ENCODE measurements at places on chromosomes 1 and 21.

- DNase-seq: no peak
These were observed 30.0 kb downstream of the PRRC2C start for GRCh38 chr1:171515299-171515698.

- DNase-seq: no peak
These were observed 29.3 kb downstream of the IER5 start for GRCh38 chr1:181117648-181118449.

- DNase-seq: no peak
These were observed 27.6 kb downstream of the INPP5B start for GRCh38 chr1:37919277-37919676.

DNA sequence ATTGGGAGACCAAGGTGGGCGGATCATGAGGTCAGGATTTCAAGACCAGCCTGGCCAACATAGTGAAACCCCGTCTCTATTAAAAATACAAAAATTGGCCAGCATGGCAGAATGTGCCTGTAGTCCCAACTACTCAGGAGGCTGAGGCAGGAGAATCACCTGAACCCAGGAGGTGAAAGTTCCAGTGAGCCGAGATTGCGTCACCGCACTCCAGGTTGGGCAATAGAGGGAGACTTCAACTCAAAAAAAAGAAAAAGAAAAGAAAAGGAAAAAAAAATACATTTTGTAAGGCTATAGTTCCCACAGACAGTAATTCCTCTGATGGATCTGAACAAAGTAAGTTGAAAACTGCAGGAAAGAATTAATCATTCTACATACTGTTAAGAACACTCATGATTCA is 48.1 kb upstream of the CD46 start:
- DNase-seq: no peak

DNA sequence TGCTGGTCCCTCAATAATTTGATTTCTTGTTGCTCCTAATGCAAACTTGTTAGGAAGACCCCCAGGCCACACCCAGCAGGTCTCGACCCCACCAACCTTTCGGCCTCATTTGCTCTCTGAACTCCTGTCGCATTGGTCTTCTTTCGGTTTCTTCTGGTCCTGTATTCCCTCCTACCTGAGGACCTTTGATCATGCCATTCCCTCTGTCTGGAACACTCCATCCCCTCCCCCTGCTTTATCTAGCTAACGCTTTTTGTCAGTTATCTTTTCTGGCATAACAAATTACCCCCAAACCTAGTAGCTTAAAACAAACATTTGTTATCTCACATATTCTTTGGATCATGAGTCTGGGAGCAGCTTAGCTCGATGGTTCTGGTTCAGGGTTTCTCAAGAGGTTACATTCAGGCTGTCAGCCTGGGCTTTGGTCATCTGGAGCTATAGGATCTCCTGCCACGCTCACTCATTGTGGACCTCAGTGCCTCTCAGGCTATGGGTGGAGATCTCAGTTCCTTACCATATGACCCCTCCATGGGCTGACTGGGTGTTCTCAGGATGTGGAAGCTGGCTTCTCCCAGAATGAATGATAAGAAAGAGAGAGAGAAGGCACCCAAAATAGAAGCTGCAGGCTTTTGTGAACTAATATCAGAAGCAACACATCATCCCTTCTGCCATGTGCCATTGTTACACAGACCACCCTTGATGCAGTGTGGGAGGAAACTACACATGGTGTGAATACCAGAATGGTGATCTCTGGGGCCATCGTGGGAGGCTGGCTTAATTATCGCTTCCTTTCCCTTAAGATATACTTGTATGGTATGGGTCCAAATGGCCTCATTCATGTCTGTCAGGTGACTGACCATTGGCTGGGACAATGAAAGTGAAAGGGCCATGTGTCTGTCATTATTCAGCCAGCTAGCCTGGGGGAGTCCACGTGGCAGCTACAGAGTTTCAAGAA is 29.1 kb upstream of the BCAR3 start:
- no peak for DNase-seq

DNA sequence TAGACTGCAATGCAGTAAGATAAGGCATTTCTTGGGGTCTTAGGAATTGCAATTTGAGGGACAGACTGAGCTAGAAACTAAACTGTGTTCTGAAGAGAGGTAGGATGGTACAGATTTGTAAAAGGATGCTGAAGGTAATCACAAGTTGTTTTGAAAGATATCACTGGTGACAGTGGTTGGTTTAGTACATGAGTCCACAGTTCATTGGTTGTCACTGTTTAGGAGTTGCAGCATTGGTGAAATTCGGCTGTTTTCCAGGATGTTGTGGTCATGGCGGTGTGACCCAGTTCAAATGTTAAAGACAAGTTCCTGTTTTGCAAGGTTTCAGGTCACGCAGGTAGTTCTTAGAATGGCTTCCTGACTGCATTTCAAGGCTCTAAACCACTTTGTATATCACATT is 292.8 kb upstream of the B3GALT2 start:
- no peak for DNase-seq

GRCh38 chr1:235090406-235091069 is 38.1 kb downstream of the TOMM20 start:
- no peak for DNase-seq

DNA sequence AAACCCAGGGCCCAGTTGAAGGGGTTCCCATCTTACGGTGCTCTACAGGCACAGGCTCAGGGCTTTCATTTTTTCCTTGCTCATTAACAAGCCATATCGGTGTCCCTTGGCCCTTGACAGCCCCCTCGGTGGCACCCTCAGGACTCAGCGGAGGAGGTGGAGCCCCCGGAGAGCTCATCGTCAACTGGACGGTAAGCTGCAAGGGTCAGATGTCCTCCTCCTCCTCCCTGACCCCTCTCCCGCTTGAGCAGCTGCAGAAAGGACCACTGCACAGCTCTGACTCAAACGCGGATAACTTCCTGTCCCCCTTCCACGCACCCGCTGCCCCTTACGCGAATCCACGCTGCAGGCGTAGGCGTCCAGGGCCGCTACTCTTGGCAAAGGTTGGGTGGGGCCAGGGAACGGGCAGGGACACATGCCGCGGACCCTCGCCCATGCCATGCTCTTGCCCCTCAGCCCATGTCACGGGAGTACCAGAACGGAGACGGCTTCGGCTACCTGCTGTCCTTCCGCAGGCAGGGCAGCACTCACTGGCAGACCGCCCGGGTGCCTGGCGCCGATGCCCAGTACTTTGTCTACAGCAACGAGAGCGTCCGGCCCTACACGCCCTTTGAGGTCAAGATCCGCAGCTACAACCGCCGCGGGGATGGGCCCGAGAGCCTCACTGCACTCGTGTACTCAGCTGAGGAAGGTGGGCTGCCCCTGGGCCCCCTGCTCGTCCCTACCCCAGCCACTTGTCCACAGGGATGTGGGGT is 14.7 kb downstream of the TMEM81 start:
- no peak for DNase-seq

GRCh38 chr1:78303620-78304019 is 187.2 kb upstream of the PTGFR start:
- no peak for DNase-seq

- peak; percentile 46 for DNase-seq
These were observed 67.3 kb upstream of the CNTN2 start for GRCh38 chr1:204975568-204976235.

DNA sequence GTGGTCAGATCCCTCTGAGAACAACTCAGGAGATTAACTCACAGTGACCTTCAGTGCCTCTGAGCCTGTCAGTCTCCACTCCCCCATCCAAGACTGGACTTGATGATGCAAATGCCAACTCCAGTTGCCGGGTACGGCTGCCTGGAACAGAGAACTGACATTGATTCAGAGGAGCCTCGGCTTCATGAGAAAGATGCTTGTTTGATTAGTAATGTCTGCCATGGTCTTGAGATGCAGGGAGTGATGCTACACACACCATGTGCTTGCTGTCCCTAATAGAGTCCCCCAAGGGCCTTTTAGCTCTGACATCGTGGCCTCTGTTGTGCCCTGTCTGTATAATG is 51.8 kb upstream of the LRP8 start:
- DNase-seq: no peak

DNA sequence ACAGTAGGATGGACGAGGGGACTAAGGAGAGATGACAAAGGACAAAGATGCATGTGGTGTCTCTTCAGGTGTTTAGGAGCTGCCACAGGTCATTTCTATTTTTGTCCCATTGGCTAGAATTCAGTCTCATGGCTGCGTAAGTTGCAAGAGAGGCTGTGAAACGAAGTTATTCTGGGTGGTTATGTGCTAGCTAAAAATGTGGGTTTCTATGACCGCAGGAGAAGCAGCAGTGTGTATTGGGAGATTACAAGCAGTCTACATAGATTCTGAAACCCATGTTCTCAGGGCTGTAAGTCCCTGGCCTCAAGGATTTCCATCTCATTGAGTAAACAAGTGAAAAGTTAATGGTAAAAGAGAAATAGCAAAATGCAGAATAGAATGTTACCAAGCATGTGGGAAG is 110.7 kb downstream of the SPATA46 start:
- no peak for DNase-seq

DNA sequence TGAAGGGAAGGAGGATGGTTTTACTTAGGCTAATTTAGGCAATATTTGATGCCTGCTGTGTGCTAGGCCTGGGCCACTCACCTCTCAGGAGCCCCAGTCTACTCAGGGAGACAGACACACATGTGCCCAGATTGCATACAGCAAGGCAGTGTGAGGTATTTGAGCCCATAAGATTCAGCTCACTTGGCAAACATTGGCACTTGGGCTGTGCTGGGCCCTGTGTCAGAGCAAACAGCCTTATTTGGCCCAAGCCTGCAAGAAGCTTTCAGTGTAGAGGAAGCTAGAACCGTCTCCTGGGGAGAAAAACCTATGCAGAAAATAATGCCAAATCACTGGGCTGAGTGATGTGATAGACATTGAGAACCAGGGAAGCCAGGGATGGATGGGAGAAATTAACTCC is 3.9 kb upstream of the SYNC start:
- no peak for DNase-seq

GRCh38 chr1:245105815-245106410 is 48.9 kb upstream of the KIF26B start:
- DNase-seq: no peak

DNA sequence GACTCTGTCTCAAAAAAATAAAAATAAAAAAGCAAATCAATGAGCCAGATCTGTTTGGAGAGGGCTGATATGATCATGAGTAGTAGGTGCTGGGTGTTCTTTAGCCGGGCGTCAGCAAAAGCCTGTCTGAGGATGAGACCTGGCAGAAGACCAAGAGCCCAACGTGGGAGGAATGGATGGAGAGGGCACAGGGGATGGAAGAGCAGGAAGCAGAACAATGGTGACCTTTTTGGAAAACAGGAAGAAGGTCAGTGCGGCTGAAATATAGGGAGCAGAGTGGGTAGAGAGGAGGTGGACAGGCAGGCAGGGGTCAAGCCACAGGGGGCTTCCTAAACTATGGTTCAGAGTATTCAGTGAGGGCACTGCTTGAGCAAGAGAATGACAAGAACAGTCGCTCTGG is 30.9 kb downstream of the VWA5B1 start:
- DNase-seq: no peak

DNA sequence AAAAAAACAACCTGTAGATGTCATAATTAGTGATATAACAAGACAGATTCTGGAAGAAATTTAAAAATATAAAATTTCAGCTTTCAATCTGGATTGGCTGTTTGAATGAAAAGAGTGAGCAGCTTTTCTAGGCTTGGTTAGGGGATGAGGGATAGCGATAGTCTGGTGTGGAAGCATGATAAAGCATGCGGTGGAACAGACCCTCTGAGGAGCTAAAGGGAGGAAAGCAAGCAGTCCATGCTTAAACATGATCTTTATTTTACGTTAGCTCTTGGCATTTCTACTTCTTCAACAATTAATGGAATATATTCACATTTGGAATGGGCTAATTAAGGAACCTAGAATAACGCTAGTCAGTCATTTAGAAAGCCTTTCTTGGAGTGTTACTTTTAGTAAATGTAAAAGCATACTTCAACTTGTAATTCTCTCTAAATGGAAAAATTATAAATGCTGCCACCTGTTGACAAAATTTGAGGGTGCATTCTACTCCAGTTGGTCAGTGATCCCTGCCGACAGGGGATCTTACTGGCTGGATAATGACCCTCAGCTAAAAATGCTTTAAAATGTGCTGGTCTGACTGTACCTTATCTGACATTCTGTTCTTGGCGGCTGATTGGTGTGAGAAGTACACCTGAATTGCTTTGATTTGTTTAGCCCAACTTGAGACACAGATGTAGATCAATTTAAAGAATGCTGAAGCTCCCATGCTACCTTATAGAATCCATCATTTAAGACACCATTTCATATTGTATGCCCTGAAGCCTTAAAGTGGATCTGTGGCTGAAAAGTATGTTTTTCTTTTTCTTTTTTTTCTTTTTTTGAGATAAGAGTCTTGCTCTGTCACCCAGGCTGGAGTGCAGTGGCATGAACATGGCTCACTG is 61.2 kb downstream of the AK4 start:
- peak; percentile 73 for DNase-seq

DNA sequence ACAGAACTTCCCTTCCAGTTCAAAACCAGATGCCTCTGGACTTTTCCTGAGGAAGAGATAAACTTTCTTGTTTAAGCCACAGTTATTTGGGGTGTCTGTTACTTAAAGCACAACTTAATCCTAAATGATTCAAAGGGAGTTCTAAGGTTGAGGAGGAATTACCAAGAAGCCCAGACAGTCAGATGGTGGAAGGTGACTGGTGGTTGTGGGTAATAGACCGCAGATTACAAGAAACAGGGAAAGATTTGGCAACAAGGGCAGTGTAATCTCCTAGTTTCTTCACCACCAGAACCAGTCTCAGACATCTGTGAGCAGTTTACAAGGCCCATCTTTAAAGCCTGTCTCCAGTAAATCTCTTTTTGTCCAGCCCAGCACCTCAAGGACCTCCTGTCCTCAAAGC is 130.1 kb upstream of the CTTNBP2NL start:
- DNase-seq: no peak

- DNase-seq: no peak
These were observed 599.6 kb upstream of the PRMT6 start for GRCh38 chr1:106456832-106457231.

DNA sequence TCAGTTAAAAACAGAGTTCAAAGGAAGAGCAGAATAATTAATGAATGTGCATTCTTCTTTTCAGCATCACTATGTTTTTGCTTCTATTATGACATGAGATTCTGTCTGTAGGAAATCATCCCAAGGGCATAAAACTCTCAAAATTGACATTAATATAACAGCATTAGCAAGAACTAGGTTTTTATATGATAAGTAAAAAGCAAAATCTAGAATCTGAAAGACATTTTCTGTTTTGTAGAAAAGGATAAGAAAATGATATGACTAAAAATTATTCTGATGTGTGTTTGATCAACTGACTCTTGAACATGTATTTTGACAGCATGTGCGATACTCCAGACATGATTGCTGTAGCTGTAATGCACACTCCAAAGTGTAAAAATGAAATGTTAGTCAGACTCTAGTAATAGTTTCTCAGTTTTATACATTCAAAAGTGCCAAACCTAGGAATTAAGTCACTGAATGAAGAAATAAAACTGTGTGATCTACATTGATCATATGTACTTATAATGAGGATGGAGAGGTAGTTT is 197.3 kb downstream of the NCAM2 start:
- DNase-seq: no peak
